ENCODE measurements at places on chromosomes 4 and X. TPM values are rescaled to one million over a fixed set of nuclear protein-coding genes. Genes with fewer than 3 reads are reported as not detected.

The RTL3 gene
- not detected for total RNA-seq

The LNX1 gene
- total RNA-seq = 3.2 TPM

The RRH gene
- total RNA-seq = not detected

The SYN1 gene
- total RNA-seq = 3.9 TPM

The RTL9 gene
- total RNA-seq = 0.28 TPM

The TMSB15A gene
- total RNA-seq = 1.0 TPM

The GJB1 gene
- not detected for total RNA-seq

The FREM3 gene
- not detected for total RNA-seq

The TCEAL2 gene
- total RNA-seq = 5.4 TPM

The CXCL11 gene
- not detected for total RNA-seq

GRCh38 chr4:147950261-147950660 lies 218.4 kb downstream of the ARHGAP10 start:
- no peak for DNase-seq

GRCh38 chr4:40728333-40728732 lies 21.4 kb upstream of the NSUN7 start:
- DNase-seq = no peak

GRCh38 chrX:3066555-3066954 lies 25.3 kb downstream of the ARSF start:
- peak; percentile 21 for DNase-seq

DNA sequence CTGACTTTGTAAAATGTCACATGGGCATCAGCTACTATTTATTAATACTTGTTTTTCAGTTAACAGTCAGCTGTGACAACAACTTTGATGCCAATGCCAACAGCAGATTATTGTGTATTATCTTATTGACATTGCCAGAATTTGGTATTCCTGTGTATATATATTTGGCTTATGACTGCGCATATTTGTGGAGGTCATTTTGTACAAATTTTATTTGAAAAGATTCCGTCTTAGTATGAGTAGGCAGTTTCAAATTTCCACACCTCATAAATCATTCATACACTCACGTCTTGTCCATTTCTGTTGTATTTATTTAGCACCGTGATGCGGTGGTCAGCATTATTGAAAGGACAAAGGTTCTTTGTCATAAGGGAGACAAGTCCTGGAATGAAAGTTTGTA lies 558.2 kb upstream of the NDST4 start:
- no peak for DNase-seq

GRCh38 chr4:144861471-144861870 lies 215.5 kb downstream of the HHIP start:
- DNase-seq = no peak

- no peak for DNase-seq
Measured at GRCh38 chr4:17347445-17347844, 164.4 kb downstream of the QDPR start.

DNA sequence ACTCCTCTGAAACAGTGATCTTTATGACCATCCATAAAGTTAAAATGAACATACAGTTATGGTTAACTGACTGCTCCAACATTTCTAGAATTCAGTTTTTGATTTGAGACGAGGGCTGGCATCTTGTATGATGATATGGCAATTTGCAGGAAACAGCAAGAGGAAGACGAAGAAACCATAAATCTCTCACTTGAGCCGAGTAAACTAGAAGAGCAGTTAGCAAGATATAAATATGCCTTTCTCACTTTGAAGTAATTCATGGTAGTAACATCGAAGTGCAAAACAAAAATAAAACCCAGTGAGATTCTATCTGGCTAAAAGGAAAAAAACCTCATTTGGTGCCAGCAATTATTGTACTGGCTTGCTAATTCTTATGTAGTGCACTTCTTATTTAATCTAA lies 139.0 kb upstream of the SPRY1 start:
- DNase-seq = no peak

DNA sequence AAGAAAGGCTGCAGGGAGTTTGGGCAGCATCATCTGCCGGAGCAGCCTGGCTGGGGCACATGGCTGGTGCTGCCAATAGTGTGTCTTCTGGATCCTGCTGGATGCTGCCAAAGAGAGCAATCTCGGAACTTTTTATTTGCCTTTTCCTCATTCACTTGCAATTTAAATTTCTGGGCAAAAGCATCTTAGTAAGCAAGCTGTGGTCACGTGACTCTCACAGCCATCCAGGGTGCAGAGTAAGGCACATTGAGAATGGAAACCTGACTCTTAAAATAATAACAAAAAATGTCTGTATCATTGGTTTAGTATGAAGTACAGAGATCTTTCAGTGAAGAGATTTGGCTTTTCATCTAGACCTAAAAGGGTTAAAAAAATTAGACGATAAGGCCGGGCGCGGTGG lies 910.3 kb downstream of the STIM2 start:
- no peak for DNase-seq

- DNase-seq = no peak
Measured at GRCh38 chr4:7780751-7781348, 158.8 kb downstream of the AFAP1 start.

DNA sequence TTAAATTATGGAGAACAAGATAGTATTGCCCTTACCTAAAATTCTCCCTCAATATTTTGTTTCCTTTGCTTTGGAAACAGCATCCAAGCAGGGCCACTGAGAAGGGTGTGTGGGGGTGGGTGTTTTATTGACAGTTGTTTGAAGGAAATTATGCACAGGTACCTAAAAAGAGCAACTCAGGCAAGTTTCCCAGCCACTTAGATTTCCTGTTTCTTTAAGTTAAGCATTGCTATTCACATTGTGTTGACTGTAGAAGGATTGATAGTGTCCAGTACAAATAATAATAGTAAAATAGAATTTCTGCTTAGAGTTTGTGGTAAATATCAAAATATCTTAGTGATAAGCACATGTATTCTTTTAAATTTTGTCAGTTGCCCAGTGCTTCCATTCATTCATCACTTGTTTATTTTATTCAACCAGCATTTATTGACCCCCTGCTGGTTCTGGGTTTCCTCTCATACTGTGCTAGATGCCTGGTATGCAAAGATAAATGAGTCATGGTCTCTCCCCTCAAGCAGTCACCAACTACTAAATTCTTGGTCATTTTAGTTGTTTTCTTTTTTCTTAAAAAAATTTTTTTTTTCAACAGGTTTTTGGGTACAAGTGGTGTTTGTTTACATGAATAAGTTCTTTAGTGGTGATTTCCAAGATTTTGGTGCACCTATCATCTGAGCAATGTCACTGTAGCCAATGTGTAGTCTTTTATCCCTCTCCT lies 50.0 kb downstream of the GALNT7 start:
- no peak for DNase-seq

- no peak for DNase-seq
Measured at GRCh38 chrX:129632443-129632842, 22.3 kb downstream of the APLN start.

All from adrenal gland (tissue), 19 donors.